Epithelial cell of proximal tubule (primary cell): ENCODE measurements at places on chromosomes 2 and 18. TPM values are rescaled to one million over a fixed set of nuclear protein-coding genes. Genes with fewer than 3 reads are reported as not detected.

- no peak for DNase-seq
Measured at GRCh38 chr2:177093371-177093770, 119.2 kb upstream of the HNRNPA3 start.

DNA sequence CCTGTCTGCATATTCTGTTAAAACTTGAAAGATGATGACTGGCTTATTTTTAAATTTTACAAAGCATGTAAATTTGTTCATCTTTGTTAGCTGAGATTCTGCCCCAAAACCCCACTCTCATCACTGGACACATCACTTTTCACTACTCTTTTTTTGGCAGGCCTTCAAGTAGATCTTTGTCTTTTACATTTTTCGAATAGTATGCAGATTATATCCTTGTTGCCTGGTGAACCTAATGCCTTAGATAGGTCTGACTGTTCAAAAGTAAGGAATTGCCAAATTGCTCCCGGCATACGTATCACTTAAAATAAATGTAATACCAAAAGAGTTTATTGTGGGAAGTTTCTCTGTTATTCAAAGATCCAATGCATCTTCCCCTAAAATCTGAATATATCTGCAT, 303.3 kb downstream of the XIRP2 start:
- no peak for DNase-seq

- DNase-seq = no peak
Measured at GRCh38 chr2:134739879-134740301, 21.1 kb upstream of the TMEM163 start.

The TTL gene
- total RNA-seq = 42.3 and 60.9 TPM in 2 replicates

DNA sequence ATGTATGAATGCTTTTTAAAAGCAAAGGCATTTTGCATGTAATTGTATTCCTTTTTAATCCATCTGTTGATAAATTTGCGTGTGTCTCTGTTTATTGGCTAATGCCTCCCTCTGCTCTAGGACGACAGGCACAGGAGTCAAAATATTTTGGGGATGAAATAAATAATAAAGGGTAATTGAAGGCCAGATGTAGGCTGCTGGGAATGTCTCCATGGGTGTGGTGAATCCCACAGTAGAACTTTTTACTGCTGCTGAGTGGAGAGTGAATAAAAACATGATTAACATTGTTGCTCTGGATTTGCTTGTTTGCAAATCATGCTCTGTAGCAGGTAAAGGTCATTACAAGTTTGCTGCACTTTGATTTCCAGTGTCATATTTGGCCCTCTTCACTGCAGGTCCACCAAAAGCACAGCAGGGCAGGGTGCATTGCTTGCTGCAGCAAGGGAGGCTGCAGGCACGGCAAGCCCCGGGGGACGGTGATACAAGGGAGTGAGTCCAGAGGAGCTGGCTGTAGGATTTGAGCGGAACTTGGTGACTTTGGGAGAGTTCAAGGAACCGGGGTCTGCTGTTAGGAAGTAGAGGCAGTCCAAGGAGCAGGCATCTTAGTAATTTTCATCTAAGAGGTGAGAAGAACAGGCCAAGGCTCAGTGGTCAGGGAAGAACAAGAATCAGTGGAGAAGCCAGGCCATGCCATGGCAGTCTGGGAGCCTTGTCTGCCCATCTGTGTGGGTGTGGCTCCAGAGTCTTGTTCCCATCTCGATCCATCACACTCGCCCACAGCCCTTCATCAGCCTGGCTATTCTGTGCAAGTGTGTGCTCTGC, 201.5 kb upstream of the RAB6C start:
- no peak for DNase-seq

The UGT1A6 gene
- total RNA-seq = 0.52 and 5.1 TPM in 2 replicates

The EFHD1 gene
- 10.3 and 16.6 TPM in 2 replicates for total RNA-seq

DNA sequence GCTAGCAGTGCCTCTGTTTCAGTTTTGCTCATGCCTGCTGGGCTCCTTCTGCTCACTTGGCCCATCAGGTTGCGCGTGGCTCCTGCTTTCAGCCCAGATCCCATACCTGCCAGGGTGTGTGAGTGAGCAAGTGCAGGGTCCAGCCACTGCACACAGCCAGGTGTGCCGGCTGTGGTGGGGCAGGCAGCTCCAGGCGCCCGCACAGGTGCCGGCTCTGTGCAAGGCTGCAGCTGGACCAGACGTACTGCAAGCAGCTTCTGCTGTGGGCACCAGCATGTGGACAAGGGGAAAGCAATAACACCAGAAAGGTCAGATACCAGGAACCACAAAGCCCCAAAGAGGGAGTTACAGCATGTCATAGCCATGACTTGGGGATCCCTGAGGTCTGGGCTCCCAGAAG, 5.6 kb upstream of the PCARE start:
- no peak for DNase-seq
